ENCODE measurements at places on chromosomes 3 and 15.

GRCh38 chr3:126344380-126345041 is 12.7 kb downstream of the KLF15 start:
- DNase-seq, result no peak

GRCh38 chr15:95511671-95512070 is 818.8 kb upstream of the NR2F2 start:
- DNase-seq, result no peak

GRCh38 chr15:74529921-74530320 is 11.1 kb upstream of the ARID3B start:
- no peak for DNase-seq

DNA sequence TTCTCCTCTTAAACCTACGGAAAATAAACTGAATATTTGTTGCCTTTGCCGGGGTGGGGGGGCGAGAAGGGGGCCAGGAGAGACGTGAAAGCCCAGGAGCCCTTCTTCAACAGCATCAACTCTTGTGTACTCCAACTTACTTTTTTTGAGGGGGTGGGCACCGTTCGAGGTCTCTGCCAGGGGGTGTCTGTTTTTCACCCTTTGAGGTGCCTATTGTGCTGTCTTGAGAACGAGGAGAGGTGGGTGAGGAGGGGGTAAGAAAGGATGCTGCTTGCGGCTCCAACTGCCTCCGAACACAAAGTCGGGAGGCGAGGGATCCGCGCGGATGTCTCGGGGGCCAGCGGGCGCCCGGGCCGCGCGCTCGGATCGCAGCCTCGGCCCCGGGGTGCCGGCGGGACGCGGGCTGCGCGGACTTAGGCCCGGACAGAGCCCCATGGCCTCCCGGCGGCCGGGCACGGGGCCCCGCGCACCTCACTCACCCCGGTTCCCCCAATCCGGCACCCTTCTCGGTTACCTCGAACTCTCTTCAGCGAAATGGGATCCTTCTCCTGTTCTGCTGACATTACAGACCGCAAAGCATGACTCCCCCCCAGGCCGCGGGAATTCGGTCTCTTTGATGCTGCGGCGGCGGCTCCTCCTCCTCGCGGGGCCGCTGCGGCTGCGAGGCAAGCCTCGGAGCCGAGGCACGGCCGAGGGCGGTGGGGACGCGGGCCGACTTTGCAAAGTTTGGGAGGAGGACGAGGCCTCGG is 650 bp downstream of the PYGO1 start:
- DNase-seq, result peak; percentile 6

GRCh38 chr15:88905576-88905975 is 7.6 kb downstream of the MFGE8 start:
- no peak for DNase-seq

DNA sequence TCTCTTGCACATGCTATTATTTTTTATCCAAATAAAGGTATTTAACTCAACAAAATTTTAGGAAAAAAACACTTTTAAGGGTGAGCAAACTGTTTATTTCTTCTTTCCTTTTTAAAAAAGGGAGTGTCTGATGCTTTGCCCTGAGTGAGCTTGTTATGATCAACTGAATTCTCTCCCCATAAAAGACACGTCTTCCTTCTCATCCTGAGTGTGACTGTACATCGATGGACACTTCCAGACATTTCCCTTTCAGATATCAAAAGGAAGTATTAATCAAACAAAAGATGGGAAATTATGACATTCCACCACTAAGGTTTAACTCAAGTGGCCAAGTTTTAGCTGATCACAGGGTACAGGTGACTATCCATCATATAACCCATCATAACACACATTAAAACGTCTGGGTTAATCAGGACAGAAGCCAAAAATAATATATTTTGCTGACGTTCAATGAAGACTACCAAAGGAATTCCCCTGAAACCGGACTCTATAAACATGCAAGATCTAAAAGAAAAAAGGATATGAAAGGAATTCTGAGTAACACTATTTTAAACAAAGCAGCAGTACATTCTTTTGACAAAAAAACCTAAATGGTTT is 354.8 kb downstream of the MECOM start:
- DNase-seq, result no peak

GRCh38 chr3:73573204-73573603 is 51.5 kb downstream of the PDZRN3 start:
- DNase-seq, result no peak

DNA sequence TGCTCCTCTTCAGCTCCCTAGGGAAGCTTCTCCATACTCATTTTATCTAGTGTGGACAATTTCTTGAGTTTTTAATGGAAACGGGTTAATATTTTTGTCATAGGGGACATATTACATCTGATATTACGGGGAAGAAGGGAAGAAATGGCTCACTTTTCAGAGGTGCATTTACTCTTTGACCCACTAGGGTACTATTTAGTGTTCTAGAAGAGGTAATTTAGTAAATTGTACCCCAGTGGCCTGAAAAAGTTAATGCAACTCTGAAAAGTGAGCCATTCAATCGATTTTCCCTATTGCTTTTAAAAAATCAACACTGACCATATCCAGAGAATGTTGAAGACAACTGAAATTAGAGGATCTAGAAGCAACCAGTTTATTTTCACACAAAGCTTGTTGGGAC is 71.2 kb downstream of the MAP2K5 start:
- no peak for DNase-seq

DNA sequence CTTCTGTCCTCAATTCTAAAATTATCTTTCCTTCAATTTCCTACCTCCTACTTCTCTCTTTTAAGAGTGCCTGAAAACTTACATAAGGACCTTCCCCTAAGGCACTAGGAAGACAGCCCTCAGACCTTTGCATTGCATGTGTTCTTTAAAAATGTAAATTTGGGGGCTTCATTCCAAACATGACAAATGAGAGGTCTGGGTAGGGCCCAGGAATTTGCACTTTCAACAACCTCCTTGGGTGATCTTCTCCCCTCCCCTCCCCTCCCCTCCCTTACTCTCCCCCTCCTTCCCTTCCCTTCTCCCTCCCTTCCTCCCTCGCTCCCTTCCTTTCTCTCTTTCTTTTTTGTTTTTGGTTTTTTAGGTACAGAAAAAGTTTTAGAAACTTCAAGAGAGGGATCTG is 18.7 kb downstream of the USF3 start:
- DNase-seq, result no peak

GRCh38 chr3:7585052-7585451 is 724.1 kb downstream of the GRM7 start:
- no peak for DNase-seq

DNA sequence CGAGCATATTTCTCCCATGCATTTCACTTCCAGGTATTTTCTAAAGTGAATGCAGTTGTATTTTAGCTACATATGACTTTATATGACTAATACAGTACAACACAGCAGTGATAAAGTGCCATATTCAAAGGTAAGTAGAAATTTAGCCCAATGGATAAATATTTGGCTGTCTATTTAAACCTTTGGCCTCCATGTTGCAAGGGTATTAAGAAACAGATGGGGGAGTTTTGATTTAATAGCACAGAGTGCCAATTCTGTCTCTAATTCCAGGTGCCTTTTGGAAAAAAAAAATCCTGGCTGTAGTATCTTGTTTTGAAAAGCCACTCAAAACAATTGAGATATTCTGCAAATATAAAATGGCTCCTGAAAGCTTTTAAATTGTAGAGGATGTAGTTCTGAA is 44.9 kb upstream of the SGO1 start:
- DNase-seq, result no peak

DNA sequence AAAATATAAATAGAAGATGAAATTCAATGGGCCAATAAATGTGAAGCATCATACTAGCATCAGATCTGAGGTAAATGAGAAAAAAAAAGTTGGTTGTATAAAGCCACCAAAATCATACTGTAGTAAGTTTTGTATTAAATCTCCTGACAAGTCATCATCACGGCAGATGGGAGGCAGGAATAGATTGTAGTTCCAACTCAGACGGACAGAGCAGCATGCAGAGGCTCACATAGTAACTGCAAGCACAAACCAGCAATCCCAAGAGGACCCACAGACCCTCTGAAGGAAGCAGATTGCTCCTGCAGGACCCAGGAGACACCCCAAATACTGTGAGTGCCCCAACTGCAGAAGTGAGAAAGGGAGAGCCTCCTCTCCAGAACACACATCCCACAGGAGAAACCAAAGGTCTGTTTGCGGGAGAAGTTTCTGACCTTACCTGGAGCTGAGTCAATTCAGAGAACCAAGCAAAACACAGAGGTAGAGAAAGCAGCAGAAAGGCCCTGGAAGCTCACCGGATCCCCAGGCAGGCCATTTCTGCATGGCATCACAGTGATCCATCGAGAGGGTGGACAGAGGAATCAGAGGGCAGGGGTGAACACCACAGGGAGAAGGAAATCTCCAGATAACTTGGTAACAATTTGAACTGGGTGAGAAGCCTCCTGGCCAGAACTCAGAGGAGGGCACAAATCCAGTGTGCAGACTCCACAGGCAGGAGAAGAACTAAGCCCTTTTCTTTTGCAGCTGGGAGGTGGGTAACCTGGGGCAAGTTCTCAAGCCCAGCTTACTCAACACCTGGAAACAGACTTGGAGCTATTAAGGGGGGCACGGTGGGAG is 141.6 kb upstream of the ARHGEF26 start:
- no peak for DNase-seq

- no peak for DNase-seq
These were observed 157.4 kb downstream of the SHOX2 start for GRCh38 chr3:157948605-157949383.

- DNase-seq, result no peak
These were observed 325 bp downstream of the ALCAM start for GRCh38 chr3:105367063-105367405.

DNA sequence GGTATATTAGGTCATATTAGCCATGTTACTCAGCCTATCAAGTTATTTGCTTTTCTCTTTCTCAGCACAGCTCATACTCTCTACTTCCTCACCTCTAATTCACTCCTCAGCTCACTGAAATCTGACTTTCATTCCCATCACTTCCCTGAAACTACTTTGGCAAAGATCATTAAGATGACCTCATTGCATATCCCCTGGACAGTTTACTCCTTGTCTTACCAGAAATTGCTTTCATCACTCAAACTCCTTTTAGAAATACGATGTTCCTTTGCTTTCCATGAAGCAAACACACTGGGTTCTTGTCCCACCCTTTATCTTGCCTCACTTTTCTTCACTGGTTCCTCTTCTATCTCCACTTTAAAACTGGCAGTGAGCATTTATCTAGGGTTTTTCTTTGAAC is 354.4 kb downstream of the TUSC7 start:
- no peak for DNase-seq

DNA sequence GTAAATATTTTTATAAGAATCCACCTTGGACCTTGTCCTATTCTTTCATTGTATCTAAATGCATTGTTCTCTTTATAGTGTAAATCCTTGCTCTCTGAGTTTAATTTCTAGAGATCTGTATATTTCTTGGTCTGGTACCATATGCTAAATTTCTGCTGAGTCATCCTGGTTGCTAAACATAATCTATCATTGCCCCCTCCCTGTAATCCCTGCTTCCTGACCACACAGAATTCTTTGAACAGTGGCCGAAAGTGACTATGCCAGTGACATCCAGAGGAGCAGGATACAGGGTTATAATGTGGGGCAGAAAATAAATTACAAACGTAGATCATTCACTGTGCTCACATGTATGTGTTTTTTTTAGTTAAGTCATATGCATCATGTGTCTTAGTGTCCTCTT is 143.1 kb downstream of the DIPK2A start:
- no peak for DNase-seq

- no peak for DNase-seq
These were observed 45.6 kb downstream of the TLE3 start for GRCh38 chr15:70051948-70052633.

GRCh38 chr15:54820098-54820497 is 376.6 kb downstream of the RSL24D1 start:
- DNase-seq, result no peak

GRCh38 chr3:6362406-6362805 is 498.5 kb upstream of the GRM7 start:
- DNase-seq, result no peak

- no peak for DNase-seq
These were observed 30.3 kb downstream of the RPN1 start for GRCh38 chr3:128620268-128620691.

DNA sequence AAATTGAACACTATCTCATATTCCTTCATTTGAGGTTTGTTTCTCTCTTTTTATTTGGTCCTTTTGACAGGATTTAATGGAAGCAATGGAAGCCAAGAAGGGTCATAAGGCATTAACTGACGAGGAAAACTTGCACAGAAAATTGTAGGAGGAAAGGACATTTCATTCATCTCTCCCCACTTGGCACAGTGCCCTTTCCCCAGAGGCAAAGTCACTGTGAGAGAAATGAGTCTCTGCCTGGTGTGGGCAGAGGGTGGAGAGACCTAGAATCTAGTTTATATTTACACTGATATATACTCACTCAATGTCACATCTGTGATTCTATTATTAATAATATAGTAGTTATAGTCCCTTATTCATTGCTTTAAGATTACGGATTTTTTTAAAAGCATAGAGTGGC is 324.6 kb upstream of the IL12A start:
- DNase-seq, result no peak

DNA sequence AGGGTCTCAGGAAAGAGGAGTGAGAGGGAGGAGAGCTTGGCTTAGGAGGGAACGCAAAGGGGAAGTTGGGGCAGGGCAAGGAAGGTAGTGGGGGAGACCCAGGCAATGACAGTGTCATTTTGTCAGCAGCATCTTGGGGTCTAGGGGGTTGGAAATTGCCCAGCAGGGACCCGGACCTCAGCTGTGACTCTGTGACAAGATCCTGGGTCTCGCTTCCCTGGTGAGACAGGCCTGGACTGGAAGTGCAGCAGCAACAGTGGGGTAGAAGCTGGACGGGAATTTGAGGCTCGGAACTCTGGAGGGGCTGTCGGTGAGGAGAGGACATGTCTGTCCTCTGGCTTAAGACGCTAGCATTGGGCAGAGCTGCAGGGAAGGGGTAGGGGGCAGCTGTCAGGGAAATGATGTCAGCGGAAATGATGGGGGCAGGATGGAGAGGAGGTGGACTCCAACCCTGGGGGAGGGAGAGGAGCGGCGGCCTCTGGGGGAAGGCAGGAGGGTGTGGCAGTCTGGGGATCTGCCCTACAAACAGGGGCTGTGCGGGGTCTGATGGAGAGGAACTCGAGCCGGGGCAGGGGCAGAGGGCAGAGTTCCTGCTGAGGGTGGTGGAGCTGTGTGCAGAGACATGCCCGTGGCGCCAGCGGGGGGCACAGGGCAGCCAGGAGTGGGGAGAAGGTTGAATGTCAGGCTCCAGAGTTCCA is 12.3 kb downstream of the ANPEP start:
- DNase-seq, result no peak

GRCh38 chr15:45534821-45535220 is 12.3 kb upstream of the SLC30A4 start:
- no peak for DNase-seq

Data from effector memory CD8-positive, alpha-beta T cell (primary cell).